GM18507 (cell line): ENCODE measurements at places on chromosomes 7 and 10.

DNA sequence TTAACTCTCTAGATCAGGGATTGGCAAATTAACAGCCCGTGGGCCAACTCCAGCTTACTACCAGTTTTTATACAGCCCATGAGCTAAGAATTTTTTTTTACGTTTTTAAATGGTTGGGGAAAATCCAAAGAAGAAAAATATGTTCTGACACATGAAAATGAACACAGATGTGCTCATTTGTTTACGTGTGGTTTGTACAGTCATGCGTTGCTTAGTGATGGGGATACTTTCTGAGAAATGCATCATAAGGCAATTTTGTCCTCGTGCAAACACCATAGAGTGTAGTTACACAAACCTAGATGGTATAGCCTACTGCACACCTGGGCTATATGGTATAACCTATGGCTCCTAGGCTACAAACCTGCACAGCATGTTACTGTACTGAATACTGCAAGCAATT, 8.3 kb upstream of the SMKR1 start:
- DNase-seq = no peak

DNA sequence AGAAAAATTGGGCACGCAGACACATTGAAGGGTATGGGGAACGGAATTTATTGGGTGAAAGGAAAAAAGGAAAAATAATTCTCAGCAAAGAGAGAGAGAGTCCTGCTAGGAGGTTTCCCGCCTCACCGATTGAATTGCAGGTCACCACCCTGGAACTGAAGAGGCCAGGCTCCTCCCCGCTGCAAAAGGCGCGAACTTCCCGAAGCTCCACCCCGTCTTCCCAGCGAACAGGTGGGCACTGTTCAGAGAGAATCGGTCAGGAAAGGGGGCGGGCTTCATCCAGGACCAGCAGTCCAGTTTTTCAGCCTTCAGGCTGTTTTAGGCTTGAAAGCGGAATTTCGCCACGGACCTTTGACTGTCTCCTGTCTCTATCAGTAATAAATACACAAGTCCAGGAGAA, 27.3 kb upstream of the CADPS2 start:
- no peak for DNase-seq

GRCh38 chr7:47344171-47344955, 237.5 kb downstream of the TNS3 start:
- no peak for DNase-seq

- DNase-seq = no peak
Observed at GRCh38 chr7:106520962-106521514, 139.9 kb downstream of the CCDC71L start.

DNA sequence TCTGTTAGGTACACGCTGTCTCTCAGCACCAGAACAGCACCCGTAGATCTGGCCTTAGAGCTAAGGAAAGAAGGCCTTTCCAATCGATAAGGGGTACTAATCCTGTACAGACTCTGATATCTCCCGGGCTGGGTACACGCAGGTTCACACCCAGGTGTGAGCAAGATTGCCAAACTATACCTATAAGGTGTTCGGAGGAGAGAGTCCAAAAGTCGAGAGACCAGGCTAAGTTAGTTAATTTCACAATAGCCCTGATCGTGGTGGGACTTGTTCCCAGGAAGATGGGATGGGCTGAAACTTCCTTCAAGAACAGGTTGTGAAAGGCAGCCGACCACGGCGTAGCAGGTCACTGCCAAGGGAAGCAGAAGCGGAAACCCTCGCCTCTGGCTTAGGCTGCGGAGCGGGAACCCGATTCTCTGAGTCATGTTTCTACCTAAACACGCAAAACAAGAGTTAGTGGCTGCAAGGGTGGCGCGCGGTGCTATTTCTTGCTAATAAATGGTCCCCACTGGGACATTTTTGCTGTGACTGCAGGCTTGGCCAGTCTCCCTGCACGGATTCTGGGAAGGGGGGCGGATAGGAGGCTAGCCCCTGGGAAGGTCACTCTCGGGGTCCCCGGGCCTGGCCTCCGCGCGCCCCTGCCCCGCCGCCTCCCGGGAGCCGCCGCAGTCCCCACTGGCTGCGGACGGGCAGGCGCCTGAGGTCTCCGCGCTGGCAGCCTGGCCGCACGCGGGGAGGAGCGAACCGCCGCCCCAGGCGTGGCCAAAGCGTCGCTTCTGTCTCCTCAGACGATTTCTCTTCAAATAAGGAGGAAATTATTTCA, 75.4 kb upstream of the PDSS1 start:
- DNase-seq = no peak

- DNase-seq = peak; percentile 22
Observed at GRCh38 chr10:96470116-96470743, 43.5 kb downstream of the TLL2 start.

GRCh38 chr7:91459539-91459938, 195.3 kb downstream of the FZD1 start:
- DNase-seq = no peak
